ENCODE measurements at places on chromosomes 3 and 15.

DNA sequence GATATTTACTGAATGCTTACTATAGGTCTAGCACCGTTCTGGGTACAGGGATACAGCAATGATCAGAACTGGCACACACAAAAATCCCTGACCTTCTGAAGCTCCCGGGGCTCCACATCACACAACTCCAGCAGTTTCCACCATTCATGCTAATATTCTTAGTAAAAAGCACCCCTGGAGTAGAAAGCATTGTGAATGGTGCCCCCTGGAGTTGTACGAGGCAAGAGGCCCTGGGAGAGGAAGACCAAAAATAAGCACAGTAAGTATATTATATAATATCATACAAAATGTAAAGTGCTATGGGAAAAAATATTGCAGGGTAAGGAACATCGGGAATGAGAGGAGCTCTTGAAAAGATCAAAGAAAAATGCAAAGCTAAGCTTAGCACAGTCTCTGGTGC lies 790 bp upstream of the SRGAP3 start:
- no peak for DNase-seq

GRCh38 chr15:94674296-94674695 lies 442.9 kb downstream of the MCTP2 start:
- DNase-seq: no peak

- DNase-seq: no peak
Measured at GRCh38 chr3:21682206-21682605, 68.8 kb downstream of the ZNF385D start.

GRCh38 chr3:28700728-28701127 lies 352.1 kb upstream of the AZI2 start:
- no peak for DNase-seq

GRCh38 chr3:41653571-41654239 lies 308.2 kb downstream of the ULK4 start:
- no peak for DNase-seq

DNA sequence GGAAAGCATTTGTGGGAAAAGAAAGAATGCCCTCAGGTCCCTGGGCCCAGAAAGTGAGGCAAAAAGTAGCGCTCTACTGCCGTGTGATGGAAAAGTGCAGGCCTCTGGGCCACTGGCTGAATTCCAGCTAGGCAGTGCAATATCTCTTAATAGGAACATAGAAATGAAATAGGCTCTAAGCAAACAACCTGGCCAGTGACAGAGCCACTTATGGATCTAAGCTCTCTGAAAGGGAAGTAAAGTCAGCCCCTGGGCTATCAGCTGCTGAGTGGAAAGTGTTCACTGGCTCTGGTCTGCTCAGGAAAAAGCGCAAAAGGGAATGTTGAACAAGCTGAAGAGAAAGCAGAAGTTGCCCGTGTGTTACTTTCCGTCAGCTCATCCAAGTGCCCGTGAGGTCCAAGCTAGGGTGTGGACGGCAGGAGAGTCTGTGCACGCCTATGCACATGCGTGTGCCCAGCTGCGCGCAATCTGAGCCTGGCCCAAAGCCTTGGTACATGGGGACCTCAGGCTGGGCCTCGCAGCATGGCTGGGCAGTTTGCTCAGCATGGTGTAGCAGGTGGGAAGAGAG lies 74.0 kb upstream of the RAD18 start:
- no peak for DNase-seq

DNA sequence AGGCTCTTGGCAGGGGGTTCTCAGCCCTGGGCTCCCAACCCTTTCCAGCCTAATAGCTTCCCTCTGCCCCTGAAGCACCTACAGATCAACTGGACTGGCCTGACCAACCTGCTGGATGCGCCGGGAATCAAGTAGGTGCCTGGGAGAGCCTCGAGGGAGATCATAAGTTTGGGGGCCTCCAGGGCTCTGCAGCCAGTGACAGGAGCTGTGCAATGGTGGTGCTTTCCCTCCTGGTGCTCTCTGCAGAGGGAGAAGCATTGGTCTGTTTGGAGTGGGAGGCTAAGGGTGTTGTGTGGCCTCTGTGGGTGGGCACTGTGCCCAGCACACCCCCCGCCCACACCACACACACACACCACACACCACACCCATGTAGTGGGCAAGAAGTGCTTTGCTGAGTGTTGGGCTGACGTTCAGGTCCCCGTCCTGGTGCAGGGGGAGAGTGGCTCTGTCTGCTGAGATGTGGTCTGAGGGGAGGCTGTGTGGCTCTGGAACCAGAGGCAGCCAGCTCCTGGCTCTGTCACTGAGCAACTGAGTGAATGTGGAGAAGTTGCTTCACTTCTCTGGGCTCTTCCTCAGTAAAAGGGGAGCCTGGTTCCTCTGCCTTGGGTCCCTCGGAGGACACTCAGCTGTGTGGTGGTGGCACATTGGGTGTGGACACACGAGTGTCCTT lies 26.3 kb downstream of the ESYT3 start:
- no peak for DNase-seq
